Stimulated activated CD8-positive, alpha-beta memory T cell treated with anti-CD3 and anti-CD28 coated beads, Interleukin-15, amount 100 ng/mL, for 24 hours (primary cell): ENCODE measurements at places on chromosomes 2 and 18.

DNA sequence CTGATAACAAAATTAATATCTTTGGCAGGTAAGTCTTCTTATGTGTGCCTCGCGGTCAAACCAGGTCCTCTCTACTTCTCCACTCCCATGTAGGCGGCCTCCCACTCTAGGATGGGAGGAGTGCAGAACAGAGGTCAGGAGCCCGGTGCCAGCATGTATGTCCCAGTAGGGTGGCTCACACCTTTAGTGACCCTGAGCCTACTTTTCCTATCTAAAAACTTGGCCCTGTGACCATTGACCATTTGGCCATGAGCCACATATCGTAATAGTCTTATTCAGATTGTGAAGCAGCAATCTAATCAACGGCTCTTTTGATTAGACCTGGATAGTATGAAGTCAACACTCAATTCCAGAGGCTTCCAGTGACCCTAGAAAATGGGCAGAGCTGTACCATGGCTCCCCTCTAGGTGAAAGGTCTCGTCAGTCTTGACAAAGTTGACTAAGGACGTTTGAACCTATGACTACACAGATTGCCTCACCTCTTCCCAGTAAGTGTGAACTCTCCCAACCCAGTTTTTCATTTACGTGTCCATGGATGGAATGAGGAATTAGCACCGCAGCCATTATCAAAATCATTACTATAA lies 17.1 kb upstream of the FABP1 start:
- no peak for DNase-seq

DNA sequence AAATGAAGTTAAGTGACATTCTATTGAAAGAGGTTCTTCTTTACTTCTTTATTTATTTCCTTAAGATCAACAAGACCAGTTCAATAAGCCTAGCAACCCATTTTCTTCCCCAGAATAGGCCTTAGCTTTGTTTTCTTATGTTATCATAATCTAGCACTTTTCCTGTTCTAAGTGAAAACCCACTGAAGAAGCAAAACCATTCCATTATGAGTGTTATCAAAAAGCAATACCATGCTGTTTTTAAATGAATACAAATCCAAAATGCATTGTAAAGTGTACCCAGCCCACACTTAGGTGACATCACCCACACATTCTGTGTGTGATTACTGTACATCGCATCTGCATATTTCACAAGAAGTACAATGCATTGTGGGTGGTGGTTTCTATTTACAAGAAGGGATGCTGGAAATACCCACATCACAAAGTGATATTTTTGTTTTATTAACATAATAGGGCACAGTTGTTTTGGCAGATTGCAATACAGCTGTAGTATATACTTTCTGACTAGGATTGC lies 679.5 kb downstream of the KCNJ3 start:
- DNase-seq, result no peak

DNA sequence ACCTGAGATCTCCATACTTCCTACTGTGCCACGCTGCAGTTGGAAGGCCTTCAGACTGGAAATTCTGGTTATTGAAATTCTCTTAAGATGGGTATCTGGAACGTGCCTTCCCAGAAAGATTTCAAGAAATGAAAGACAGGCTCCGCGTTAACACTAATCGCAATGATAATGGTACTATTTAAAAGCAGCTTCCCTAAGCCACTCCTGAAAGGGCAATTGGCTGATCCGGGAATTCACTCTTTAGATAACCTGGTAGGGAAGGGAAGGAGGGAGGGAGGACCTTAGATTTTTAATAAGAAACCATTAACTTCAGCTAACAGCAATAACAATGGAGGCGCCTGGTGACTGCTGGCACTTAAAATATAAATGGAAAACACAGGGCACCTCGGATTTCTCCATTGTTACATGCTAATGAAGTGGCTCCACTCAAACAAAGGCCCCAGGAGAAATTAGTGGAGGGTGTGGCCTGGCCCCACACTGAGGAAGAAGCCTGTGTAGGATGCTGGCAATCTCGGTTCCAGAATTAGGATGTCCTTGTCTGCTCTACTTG lies 22.5 kb upstream of the MTA3 start:
- DNase-seq, result no peak

DNA sequence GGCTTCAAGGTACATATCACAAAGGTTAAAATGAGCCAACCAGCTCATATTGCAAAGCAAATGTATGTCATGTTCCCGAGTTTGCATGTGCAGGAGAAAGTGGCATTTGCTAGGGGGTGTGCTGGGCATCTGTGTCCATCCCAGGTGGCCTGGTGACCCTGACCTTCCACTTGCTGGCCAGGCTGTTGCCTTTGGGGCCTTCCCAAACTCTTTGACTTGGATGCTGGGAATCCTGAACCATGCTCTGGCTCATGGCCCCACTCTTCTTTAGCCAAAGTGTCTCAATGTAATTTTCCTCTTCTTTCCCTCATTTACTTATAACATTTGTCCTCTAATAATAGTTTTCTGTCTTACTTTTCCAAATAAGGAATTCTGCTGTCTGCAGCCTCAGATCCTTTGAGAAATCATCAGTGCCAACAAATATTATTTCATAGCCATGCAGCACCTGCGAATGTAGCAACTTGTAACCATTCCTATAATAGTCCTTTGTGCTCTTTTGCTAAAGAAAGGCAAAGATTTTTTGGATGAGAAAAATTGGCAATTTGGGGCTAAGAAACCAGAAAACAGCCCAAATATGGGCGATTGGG lies 64.2 kb downstream of the MTCL1 start:
- no peak for DNase-seq

DNA sequence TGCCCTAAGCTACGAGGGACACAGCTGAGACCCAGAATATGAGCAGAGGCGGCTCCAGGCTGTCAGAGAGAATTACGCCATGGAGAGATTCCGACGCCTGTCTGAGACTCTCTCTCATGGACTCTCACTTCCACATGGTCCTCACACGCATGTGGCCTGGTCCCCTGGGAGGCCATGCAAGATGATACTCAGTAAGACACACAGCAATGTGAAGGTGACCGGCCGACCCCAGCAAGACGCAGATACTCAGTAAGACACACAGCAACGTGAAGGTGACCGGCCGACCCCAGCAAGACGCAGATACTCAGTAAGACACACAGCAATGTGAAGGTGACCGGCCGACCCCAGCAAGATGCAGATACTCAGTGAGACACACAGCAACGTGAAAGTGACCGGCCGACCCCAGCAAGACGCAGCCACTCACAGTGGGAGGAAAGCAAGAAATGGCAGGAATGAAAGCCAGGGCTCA lies 400.8 kb upstream of the MYT1L start:
- DNase-seq, result no peak

DNA sequence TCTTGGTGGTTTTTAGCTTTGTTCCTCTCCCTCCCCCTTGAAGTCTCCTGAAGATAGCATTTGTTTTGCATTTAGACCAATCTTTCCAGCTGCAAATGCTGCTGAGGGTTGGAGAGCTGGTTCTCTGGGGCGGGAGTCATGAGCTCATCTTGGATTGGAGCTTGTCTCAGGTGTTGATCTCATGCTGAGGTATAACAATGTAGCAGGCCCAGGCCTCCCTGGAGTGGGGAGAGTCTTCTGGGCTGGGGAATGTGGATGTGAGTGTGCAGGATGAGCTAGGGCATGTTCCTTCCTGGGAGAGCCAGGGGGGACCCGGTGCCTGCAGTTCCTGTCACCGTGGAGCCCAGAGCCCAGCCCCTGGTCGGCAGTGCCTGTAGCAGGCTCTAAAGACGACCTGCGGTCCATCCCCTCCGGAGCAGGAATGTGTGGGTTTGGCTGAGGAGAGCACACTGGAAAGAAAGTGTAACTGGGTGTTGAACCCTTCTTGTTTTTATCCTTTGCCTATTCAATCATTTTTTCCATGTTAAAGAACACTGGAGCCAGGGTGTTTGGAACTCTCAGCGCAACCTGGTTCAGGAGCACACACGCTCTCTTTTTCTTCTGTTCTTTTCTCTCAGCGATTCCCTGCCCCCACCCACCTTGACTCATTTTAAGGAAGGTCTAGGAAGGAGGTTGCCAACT lies 2.7 kb downstream of the ZNF532 start:
- no peak for DNase-seq

GRCh38 chr2:143736904-143737303 lies 607.7 kb downstream of the ARHGAP15 start:
- DNase-seq, result no peak

DNA sequence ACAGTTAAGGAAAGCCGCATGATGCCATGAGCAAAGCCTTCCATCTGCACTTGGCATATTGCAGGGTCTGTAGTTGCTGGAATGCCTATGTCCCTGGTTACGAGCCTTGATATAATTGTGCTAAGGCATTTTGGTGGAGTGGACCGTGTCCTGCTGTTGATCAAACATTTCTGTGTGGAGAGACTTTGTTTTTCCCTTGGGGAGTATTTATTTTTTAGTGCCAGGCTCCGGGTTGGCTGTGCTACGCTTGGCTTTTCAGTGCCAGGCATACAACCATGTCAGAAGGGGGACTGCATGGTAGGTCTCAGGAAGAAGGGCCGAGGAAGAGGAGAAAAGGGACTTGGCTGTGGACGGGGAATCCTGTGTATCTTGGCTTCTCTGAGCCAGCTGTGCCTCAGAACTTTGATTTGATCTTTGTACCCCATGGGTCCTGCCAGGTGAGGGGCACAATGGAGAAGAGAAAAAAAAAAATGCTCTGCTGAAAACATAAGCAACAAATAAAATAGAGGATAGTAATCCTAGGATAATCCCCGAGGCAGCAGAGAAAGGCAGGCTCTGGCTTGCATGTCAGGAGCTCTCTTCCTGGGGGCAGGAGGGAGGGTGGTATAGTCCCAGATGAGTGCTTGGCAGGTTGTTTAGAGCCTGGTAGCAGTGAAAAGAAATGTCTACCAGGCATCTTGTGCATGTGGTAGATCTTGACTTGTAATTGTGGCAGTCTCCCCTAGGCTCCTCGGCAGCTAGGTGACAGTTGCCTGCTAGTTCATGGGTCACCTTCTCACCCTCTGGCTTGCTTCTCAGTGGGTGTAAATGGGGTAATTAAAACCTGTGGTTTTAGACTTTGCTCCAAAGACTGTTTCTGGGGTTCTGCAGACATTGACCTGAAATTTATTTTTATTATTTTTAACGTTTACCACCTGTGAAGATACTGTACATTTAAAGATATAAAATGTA lies 233.0 kb downstream of the NEDD4L start:
- no peak for DNase-seq

DNA sequence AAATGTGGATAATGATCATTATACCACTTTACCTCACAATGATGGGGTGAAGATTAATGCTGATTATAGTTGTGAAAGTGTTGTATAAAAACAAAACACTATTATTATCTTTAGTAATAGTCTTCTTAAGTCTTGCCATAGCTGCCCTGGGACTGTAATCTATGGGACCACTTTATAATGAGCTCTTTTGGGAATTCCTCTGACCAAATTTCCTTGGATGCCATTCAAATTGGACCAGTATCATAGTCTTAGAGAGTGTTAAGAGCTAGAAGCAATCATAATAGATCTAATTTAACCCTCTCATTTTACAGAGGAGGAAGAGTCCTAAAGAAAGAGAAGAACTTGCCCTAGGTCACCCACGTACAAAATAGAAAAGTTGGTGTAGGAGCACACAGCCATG lies 457.7 kb upstream of the SLC14A2 start:
- no peak for DNase-seq

DNA sequence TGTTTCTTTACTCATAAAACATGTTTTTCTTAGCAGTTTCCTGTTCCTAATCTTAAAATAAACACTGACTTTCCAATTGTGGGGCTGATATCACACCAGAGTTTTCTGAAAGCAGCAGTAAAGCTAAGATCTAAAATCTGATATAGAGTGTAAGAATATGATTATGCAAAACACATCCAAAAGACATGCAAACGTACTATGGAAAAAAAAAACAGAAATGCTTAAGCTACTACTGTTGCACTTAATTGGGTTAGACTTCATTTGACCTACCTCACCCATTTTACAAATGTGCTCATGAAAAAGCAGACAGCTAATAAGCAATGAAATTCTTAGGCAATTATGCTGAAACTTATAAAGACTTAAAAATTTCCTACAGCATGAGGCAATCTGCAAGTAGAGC lies 10.5 kb downstream of the CYTIP start:
- no peak for DNase-seq
